Fibroblast of mammary gland (primary cell): ENCODE measurements at places on chromosomes 5 and 9.

DNA sequence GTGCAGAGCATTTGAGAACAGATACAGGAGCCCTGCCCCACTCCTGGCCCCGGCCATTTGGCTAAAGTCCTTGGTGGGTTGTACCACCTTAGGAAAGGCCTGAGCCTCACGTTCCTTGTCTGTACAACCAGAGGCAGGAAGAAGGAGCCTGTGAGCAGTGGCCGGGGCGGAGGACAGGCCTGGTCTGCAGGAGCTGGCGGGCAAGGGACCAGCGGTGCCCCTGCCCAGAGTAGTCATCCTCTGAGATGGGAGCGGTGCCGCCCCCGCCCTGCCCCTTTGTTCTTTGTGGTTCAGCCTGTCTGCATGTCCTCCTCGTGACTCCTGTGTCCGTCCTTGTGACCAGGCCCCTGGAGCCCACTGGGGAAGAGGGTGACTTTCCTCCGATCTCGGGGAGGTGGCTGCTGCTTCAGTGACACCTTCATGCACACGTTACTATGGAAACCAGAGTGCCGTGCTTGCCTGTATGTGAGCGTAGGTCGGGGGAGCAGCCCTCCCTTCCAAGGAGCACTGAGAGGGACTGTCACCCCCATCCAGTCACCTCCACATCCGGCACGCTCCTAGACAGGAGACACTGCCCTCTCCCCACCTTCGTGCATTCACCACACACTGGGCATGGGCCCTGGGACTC lies 42.9 kb downstream of the UNC5A start:
- no peak for DNase-seq

GRCh38 chr9:107029146-107029545 lies 166.2 kb downstream of the ZNF462 start:
- no peak for DNase-seq

- DNase-seq: no peak
Measured at GRCh38 chr9:124427281-124427680, 12.0 kb upstream of the PSMB7 start.

DNA sequence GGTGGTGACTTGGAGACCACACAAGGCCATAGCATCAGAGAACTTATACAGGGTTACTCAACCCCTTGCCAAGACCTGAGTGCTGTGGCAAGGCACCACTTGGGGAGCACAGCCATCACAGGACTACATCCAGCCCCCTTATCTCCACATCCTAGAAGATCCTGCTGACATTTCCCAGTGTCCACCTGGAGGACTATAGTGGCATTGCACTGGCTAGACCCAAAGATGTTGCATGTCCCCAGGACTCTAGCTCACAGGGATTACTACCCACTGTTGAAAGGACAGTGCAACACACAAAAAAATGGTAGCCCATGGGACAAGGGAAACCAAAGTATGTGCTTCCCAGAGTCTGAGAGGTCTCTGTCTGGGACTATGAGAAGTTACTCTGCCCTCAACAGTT lies 411.1 kb upstream of the NUDT12 start:
- DNase-seq: no peak

DNA sequence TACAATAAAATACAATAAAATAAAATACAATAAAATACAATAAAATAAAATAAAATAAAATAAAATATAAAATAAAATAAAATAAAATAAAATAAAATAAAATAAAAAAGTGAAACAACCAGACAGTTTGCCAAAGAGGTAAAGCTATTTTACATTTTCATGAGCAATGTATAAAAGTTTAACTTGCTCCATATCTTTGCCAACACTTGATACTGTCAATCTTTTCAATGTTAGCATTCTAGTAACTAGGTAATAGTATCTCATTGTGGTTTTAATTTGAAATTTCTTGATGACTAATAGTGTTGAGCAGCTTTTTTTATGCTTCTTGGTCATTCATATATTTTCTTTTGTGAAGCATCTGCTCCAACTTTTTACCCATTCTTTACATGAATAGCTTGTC lies 17.3 kb downstream of the TTC33 start:
- peak; percentile 19 for DNase-seq

- DNase-seq: no peak
Measured at GRCh38 chr5:92890841-92891244, 690.2 kb downstream of the NR2F1-AS1 start.

GRCh38 chr9:22237497-22238363 lies 208.9 kb upstream of the DMRTA1 start:
- DNase-seq: peak; percentile 86

- no peak for DNase-seq
Measured at GRCh38 chr5:64518793-64519192, 13.0 kb downstream of the RGS7BP start.

DNA sequence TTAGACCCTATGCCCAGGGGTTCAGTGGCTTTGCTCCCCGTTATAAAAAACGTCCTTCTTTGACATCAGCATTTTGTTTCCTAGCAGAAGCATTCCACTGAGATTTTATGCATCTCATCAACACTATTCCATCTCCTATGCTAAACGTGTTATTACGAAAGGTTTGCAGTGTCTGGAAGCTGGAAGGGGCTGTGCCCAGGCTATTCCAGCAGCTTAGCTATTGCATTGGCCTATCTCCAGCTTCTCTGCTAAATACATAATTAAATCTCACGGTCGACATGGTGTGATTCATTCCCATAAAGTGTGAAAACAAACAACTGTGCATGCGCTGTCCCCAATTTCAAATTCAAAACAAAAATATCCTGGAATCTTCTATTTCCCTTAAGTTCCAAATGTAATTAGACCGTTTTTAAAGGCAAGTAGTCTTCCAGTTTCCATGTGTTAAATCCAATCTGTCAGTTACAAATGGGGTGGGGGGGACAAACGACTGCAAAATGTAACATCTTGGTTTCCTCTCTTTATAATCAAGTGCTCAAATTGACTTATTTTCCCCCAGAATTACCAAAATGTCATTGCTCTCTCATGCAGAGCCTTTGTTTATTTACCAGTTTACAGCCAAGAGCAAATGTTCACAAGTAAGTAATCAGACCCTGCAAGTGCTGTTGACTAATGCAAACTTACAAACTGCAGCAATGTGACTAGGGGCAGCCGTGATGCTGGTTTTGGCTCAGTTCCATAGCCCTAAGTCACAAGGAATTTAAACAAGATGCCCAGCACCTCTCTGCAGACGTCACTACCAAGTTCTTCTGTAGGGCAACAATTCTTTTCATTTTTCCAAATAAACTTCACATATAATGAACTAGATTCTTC lies 212.3 kb upstream of the RORB start:
- DNase-seq: peak; percentile 2
